ENCODE measurements at places on chromosomes 4 and X. TPM values are rescaled to one million over a fixed set of nuclear protein-coding genes. Genes with fewer than 3 reads are reported as not detected.

- no peak for DNase-seq
These were observed 23.4 kb downstream of the DHX15 start for GRCh38 chr4:24560868-24561368.

The AMMECR1 gene
- 7.5 TPM for polyA plus RNA-seq

The TLR3 gene
- 1.9 TPM for polyA plus RNA-seq

The CT83 gene
- not detected for polyA plus RNA-seq

Measured in muscle of arm (tissue), 14 donors.